Activated naive CD4-positive, alpha-beta T cell treated with anti-CD3 and anti-CD28 coated beads, Interleukin-2, amount 10 ng/mL, durations not matched to agents 7 days and 5 days (primary cell): ENCODE measurements at places on chromosomes 1 and 21.
A peak's percentile ranks its signal among the peaks of the same experiment; 100 is the strongest.

GRCh38 chr1:165241321-165241720 lies 115.2 kb downstream of the LMX1A start:
- no peak for DNase-seq

DNA sequence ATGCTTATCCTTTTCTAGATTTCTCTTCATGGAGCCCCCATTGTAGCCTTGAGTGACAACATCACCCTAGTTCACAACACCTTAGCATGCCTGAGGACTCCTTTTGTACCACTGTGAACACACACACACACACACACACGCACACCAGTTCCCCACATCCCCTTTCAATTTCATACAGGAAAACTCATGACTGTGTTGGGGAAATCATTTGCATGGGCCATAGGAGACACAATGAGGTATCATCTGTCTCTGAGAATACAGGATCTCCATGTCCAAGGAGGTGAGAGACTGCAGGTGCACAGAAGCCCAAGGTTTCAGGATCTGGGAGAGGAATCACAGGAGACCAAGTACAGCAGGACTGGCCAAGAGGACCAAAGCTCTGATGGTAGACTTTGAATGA lies 119.7 kb downstream of the TPTE start:
- no peak for DNase-seq

GRCh38 chr1:246012341-246012740 lies 494.7 kb downstream of the SMYD3 start:
- no peak for DNase-seq

DNA sequence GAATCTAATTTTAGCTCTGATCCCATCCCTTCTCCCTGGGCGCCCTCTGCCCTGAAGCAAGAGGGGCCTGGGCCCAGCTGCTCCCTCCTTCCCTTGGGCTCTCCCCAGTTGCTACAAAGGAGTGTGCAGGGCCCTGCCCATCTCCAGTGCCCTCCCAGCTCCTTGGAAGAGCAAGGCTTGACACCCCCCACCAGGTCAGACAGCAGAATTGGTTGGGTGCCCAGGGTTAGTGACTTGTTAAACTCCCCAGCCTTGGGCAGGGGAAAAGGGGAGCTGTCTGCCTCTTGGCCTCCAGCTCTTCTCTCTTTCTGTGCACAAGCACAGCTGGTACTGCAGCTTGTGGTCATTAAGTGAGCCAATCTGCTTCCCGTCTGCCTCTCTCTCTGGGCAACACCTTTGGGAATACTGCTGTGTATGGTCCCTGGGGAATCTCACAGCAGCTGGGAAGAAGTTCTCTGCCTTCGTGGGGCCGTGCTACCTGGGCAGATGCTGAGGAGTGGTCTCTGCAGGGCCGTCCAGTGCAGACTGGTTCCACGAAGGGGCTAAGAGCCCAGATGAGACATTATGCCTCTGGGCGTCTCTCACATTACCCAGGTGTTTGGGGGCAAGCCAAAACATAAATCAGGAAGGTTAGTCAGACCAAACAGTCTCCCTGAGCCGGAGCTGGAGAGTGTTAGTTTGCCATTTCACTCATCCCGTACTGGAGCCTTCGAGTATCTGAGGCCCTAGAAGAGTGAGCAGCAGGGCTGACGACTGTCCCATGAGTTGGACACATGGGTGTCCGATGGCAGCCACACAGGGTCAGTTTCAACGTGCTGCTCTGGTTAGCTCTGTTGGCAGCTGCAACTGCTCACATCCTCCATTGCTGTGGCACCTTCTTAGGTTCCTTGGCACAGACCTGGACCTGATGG lies 37.3 kb downstream of the TMEM53 start:
- DNase-seq: no peak

GRCh38 chr21:39071623-39072214 lies 111.5 kb downstream of the PSMG1 start:
- no peak for DNase-seq

GRCh38 chr1:153577138-153577537 lies 11.5 kb upstream of the S100A2 start:
- no peak for DNase-seq

GRCh38 chr1:28110555-28110954 lies 22.1 kb upstream of the EYA3 start:
- no peak for DNase-seq

- no peak for DNase-seq
Observed at GRCh38 chr1:92956254-92957029, 4.8 kb downstream of the DIPK1A start.

GRCh38 chr21:33938381-33938780 lies 22.8 kb upstream of the ATP5PO start:
- DNase-seq: no peak

GRCh38 chr1:208931936-208932335 lies 651.6 kb upstream of the CAMK1G start:
- no peak for DNase-seq

DNA sequence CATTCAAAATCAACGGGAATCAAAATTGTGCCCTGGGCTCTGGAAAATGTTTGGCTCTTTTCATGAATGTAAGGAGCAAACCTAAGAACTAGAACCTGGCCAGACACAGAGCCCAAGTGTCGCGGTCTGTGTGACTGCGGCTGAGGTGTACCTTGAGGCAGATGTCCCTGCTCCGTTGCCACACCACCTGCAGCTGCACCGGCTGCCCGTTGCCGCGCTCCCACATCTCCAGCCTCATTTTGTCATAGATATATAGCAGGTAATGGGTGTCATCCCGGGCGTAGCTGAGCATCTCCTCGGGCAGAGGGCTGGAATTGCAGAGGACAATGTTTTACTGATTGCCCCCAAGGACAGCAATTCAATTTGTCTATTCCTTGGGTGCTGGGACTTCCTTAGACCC lies 18.7 kb downstream of the EXOSC10 start:
- DNase-seq: no peak

DNA sequence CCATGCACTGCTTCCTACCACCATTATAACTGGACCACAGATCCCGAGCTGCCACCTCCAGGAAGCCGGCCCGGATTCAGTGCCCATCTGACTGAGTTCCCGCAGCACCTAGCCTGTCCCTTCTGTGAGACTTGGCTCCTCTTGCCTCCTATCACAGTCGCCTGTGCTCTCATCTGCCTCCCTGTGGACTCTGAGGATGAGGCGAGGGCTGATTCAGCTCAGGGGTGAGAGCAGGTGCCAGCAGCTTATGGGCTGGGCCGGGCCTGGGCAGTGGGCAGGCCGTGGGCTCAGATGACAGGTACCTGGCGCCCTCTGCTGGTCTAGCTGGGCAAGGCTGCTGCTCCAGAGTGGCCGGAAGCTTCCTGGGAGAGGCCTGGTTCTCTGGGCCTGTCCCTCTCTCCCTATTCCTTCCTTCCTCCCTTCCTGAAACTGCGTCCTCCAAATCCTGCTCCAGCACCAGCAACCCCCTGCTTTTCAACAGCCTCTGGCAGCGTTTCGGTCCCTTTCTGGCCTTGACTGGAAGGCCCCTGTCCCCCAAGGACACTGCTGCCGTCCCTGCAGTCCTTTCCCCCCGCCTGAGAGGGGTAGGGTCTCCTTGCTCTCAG lies 17.3 kb upstream of the PCSK9 start:
- DNase-seq: peak; percentile 76

GRCh38 chr1:208120431-208120790 lies 123.8 kb downstream of the PLXNA2 start:
- DNase-seq: no peak

DNA sequence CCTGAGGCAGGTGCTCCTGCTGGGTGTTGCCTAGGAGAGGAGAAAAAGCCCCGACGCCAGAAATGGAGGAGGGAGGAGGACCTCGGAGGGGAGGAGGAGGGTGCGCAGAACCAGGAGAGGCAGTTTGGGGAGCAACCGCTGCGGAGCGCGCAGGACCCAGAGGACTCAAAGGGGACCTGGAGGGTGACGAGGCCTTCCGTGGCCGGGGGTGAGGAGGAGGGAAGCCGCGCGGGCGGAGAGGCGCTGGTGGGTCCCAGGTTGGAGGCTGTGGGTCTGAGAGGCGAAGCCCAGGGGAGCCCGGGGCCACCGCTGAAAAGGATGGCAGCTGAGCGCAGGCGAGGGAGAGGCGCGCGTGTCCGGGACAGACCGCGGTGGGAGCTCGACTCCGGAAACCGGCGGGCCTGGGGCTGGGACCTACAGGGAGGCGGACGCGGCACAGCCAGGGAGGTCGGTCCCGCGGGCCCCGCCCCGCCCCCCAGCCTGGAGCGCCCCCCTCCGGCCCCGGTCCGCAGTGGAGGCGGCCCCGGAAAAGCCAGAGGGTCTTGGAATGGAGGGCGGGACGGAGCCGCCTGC lies 15.1 kb downstream of the RNF223 start:
- peak; percentile 76 for DNase-seq

GRCh38 chr1:226711976-226712741 lies 26.9 kb downstream of the ITPKB start:
- peak; percentile 76 for DNase-seq

GRCh38 chr21:30561957-30562356 lies 843 bp upstream of the KRTAP19-7 start:
- no peak for DNase-seq

- no peak for DNase-seq
Observed at GRCh38 chr21:36481639-36482038, 1.7 kb upstream of the CLDN14 start.

DNA sequence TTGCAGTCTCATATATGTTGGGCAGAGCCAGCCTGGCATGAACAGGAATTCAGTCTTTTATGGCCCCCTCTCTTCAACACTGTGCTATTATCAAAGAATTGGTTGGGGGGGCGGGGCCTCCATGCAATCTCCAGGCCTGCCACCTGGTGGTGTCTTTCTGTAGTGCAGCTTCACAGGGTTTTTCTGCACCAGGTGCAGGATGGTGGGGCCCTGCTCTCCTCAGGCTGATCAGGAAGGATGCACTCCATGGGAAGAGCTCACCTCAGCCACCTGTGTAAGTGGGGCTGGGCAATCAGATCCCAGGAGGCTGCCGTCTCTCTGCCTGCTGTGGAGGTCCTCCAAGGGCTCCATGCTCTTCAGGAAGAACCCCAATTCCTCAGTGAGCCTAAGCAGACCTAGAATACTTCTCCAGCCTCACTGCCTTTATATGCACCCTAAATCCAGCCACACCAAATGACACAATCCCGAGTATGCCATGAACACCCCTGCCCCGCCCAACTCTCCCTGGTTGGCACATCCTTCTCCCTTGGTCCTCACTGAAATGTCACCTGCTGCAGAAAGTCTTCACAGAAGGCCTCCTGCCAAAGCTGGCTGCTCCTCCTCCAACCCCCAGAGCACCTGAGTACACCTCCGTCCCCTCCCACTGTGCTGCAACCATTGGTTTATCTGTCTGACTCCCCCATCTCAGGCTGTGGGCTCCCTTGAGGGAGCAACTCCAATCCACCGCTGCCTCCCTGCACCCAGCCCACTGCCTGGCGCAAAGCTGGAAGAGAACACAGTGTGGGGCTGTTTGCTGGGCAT lies 16.5 kb downstream of the STK40 start:
- peak; percentile 89 for DNase-seq

GRCh38 chr1:39671793-39672550 lies at the start of gene NT5C1A:
TSS of gene NT5C1A (minus strand) at chr1:39672107. CDS start at chr1:39672038, 69 bp downstream.
- DNase-seq: peak; percentile 36

DNA sequence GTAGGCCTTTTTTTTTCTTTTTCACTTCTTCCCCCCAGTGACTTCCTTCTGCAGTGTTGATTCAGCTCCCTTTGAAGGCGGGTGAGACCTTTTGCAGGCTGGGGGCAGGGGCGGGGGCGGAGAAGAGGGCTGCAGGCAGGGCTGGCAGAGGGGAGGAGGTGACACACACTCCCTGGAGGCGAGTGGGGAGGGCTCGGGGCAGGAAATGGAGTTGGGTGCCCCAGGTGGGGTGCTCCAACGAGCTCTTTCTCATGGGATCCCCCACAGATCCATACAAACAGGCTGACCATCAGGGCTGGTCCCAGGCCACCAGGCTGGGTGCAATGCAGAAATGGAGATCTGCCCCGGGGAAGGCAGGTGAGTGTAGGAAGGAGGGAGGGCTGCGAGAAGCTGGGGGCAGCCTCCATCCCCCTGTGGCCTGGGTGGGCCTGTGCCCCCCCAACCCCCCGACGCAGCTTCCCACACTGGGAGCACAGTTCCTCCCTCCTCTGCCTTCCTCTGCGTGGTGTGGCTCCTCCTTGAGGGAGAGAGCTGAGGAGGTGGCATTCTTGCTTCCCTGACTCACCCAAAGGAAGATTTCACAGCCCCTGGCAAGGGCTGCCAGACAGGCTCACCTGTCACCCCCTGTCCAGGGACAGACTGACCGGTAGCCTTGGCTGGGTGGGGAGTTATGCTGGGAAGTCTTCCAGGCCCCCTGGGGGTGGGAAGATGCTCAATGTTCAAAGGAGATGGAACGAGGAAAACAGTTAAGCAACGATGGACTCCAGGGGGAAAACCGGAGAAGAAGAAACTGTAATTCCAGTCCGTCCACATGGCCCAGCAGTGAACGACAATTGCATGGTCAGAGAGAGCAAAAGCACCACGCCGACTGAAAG lies 7.1 kb upstream of the ITGB2 start:
- DNase-seq: peak; percentile 94

- DNase-seq: no peak
Observed at GRCh38 chr1:44826375-44827196, 16.5 kb downstream of the PTCH2 start.

DNA sequence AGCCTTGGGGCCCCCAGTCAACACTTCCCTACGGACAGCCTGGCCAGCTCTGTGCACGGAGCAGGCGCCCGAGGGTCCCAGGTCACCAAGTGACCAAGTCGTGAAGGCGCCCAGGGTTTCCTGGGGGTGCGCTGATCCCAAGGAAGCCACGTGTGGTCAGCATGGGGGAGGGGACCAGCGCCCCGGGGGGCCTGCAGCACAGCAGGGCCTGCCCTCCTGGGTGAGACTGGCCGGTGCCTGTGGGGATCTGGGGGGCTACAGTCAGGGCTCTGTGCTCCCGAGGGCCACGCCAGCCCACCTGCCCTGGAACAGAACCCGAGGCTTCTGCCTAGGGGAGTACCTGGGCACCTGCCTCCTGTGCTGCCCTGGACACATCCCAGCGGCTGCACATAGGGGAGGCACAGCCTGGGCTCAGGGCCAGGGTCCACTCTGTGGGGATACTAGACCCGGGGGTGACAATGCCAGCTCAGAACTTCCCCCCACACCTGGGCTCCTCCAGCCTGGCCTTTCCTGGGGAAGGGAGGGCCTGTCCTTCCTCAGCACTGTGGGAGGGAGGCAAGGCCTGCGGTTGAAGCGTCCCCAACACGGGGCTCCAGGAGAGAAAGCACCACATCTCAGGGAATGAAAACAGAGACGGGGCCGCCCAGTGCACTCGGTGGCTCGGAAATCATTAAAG lies 6.2 kb upstream of the POFUT2 start:
- DNase-seq: no peak

GRCh38 chr1:186568221-186568620 lies 107.3 kb upstream of the PDC start:
- DNase-seq: no peak

DNA sequence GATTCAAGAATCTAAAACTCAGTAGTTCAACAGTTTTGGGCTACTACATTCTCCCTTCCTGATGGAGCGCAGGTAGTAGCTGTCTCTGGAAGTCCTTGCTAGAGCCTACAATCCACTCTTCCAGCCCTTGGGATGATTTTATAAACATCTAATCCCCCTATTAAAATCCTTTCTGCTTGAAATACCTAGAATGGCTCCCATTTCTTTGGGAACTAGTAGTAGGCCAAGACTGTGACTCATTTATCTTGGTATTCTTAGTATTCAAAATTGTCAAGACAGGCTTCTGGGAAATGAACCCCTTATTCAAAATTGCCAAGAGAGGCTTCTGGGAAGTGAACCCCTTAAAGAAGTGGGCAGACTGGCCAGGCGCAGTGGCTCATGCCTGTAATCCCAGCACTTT lies 142.5 kb upstream of the FGGY start:
- no peak for DNase-seq

GRCh38 chr1:241640867-241641622 lies 876 bp upstream of the CHML start:
- no peak for DNase-seq

- peak; percentile 85 for DNase-seq
Observed at GRCh38 chr1:20151906-20152598, 12.9 kb downstream of the PLA2G2F start.

GRCh38 chr1:156926175-156926574 lies 5.7 kb downstream of the LRRC71 start:
- DNase-seq: no peak
